Gastroesophageal sphincter (tissue), 4 donors: ENCODE measurements at places on chromosomes 16 and 17. TPM values are rescaled to one million over a fixed set of nuclear protein-coding genes. Genes with fewer than 3 reads are reported as not detected.

ALKBH5 gene
- total RNA-seq = 207 TPM

DOC2A gene
- total RNA-seq = 0.78 TPM

TNRC6C gene
- 15.8 TPM for total RNA-seq

SLC52A1 gene
- total RNA-seq = not detected

C17orf78 gene
- total RNA-seq = not detected

TK1 gene
- 24.8 TPM for total RNA-seq

EVPL gene
- total RNA-seq = 1.3 TPM

RTN4RL1 gene
- 0.81 TPM for total RNA-seq

ALOXE3 gene
- not detected for total RNA-seq

CCL14 gene
- 6.5 TPM for total RNA-seq

TBX6 gene
- 0.42 TPM for total RNA-seq

KATNIP gene
- 16.5 TPM for total RNA-seq

KIAA0513 gene
- total RNA-seq = 14.8 TPM

SDK2 gene
- 0.67 TPM for total RNA-seq

ASPHD1 gene
- 0.42 TPM for total RNA-seq

TSPOAP1 gene
- total RNA-seq = 27.0 TPM

MT1M gene
- total RNA-seq = 10.2 TPM

PROCA1 gene
- not detected for total RNA-seq

CCL17 gene
- total RNA-seq = not detected

OR1A1 gene
- not detected for total RNA-seq
